HEK293T (cell line): ENCODE measurements at places on chromosomes 2 and 18.

- no peak for DNase-seq
Observed at GRCh38 chr2:8452296-8452695, 229.6 kb upstream of the ID2 start.

GRCh38 chr2:162887902-162888301, 49.3 kb upstream of the KCNH7 start:
- no peak for DNase-seq

- DNase-seq, result no peak
Observed at GRCh38 chr2:181421464-181421863, 35.7 kb upstream of the ITGA4 start.

DNA sequence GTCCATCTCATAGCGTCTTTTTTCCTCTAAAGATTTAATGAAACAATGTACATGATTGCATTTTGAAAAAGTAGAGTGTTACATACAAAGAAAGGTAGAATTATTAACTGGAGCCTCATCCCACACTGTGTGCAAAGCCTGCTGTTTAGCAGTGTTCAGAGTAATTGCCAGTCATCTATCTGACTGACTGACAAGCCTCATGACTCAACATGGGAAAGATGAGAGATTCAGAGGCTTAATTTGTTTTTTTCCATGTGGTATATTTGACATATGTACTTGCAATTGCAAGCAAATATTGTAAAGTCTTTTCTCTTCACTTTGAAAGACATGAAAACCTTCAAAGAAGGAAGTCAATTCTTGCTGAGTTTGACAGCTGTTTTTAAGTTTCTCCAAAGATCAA, 14.7 kb downstream of the PCARE start:
- no peak for DNase-seq

DNA sequence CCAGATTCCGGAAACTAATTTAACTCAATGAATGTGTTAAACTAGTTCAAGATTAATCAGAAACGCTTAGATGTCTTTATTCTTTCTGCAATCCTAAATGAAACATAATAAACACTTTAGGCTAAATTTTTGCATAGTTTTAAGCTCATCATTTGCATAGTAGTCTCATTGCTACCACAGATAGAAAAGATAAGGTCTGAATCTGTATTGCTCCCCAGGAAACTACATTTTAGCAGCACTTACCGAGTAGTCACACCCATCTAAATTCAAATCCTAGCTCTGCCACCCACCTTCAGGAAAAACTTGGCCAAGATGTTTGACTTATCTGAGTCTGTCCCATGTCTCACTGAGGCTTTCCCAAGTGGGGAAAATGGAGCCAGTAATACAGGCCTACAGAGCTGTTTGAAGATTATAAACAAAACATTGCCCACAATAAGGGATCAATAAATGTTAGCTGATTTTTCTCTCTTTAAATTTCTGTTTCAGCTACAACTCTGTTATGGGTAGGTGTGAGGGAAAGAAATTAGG, 87.0 kb downstream of the GALNT3 start:
- no peak for DNase-seq

GRCh38 chr2:126655500-126656430, at the start of gene GYPC:
TSS of gene GYPC (plus strand) at chr2:126656158. CDS start at chr2:126656264, 106 bp downstream.
- DNase-seq, result peak; percentile 18

GRCh38 chr2:127859712-127860085, 1.7 kb upstream of the POLR2D start:
- peak; percentile 46 for DNase-seq

- DNase-seq, result no peak
Observed at GRCh38 chr2:119338826-119339561, 27.6 kb downstream of the C2orf76 start.

GRCh38 chr2:9971890-9972289, 20.4 kb downstream of the GRHL1 start:
- no peak for DNase-seq

GRCh38 chr2:19774805-19775176, 127.0 kb downstream of the TTC32 start:
- peak; percentile 56 for DNase-seq

DNA sequence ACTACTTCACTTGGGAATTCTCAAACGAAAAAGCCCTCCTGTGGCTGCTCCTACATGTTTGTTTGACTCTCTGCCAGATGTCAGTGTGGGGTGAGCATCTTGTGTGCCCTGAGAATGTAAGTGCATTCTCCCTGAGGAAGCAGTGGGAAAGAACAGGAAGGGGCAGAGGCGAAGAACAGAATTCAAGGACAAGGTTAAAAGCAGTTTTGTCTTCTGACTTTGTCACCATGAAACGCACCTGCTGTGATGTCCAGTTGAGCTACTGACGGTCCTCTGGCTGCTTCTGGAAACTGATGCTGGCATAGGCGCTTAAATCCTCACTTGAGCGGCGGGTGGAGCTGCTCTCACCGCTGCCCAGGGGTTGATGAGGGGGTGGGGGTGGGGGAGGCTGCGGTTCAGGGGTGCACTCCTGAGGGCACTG, 4.9 kb downstream of the IRS1 start:
- DNase-seq, result no peak

GRCh38 chr2:126664639-126665038, 8.7 kb downstream of the GYPC start:
- no peak for DNase-seq

DNA sequence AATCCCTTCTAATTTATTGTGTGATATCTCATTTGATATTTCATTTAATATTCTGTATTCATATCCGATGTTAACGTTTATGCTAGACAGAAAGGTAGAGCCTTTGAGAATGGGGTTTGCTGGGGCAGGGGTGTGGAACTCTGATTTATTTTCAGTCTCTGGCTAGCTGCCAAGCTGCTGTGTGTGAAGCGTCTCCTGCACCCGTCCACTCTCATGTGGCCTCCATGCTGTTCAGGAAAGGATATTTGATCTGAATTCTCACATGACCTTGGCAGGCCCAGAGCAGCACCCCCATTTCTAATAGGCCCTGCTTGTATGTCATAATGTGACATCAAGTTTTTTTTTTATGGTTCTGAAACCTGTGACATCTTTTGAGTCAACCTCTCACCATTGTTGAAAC, 1.6 kb downstream of the IL1R1 start:
- DNase-seq, result no peak

DNA sequence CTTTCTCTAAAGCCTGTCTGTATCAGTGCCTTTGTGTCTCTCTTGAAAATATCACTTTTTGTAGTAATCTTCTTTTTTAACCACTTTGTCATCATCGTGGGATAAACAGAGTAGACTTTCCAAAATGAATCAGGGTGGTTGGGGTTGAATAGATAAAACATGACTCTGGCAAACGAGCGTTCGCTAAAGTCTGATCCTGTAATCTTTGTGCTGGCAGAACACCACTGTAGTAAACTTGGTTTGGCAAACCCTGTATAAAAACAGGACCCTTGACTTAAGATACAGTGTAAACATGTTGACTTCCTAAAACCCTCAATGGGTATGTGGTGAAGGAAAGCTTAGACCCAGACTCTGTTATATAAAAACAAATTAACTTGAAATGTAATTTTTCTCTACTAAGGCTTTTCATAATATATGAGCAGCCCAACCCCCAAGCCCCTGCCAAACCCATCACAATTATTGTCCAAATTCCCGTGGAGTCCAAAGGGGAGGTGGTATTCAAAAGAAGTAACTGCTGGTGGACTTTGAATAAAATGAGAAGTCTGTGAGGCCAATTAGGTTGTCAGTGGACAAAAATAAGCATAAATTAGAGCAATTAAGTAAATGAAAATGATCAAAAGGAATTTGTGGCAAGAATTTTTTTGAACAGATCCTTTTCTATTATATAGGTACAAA, 52.2 kb downstream of the COLEC12 start:
- DNase-seq, result no peak

- DNase-seq, result no peak
Observed at GRCh38 chr2:120631236-120631635, 104.4 kb upstream of the GLI2 start.

GRCh38 chr2:198695879-198696278, 761.9 kb downstream of the SATB2 start:
- DNase-seq, result no peak

DNA sequence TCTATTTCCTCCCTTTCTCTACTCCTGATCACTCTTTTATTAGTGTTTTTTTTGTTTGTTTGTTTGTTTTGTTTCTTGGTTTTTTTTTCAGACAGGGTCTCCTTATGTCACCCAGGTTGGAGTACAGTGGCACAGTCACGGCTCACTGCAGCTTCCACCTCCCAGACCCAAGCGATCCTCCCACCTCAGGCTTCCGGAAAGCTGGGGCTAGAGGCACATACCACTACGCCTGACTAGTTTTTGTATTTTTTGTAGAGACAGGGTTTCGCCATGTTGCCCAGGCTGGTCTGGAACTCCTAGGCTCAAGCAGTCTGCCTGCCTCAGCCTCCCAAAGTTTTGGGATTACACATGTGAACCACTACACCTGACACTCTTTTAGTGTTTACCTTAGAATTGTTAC, 122.3 kb downstream of the ATL2 start:
- DNase-seq, result no peak

- no peak for DNase-seq
Observed at GRCh38 chr2:124289615-124290014, 264.5 kb downstream of the CNTNAP5 start.

DNA sequence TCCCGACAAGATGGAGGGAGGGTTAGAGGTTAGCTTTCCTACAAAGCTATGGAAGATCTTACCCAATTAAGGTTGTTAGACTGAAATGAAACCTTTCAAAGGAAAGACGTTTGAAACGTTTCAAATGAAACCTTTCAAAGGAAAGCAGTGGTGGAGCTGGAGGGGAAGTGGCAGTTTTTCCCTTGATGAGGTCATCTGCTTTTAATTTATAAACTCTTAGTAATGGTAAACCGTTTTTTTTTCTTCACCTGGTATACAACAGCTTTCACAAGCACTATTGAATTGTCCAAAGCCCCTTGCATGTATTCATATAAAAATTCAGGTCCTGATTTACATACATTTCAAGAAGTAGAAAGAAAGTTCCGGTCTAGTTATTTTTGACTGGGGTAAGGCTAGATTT, 7.4 kb downstream of the PMAIP1 start:
- DNase-seq, result no peak

DNA sequence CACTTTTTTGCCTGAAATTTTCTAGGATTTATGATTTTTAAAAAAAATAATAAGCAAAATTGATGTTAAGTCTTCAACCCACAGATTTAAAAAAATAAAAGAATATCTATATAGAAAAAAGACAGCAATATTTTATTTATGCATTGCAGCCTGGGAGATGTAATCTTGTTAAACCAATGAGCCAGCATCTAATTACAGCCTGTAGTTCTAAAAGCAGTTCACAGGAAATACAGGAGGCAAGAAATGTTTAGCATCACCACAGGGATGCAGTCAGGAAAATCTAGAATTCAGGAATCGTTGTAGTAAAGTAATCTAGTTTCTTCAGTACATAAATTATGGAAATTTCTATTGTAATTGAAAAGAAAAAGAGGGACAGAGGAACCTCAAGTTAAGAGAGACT, 17.2 kb downstream of the UGGT1 start:
- DNase-seq, result no peak

GRCh38 chr2:222042666-222043065, 256.1 kb downstream of the PAX3 start:
- DNase-seq, result no peak

- no peak for DNase-seq
Observed at GRCh38 chr2:68388358-68388757, 23.3 kb downstream of the PLEK start.

GRCh38 chr2:79612999-79613398, 100.1 kb downstream of the CTNNA2 start:
- DNase-seq, result no peak

DNA sequence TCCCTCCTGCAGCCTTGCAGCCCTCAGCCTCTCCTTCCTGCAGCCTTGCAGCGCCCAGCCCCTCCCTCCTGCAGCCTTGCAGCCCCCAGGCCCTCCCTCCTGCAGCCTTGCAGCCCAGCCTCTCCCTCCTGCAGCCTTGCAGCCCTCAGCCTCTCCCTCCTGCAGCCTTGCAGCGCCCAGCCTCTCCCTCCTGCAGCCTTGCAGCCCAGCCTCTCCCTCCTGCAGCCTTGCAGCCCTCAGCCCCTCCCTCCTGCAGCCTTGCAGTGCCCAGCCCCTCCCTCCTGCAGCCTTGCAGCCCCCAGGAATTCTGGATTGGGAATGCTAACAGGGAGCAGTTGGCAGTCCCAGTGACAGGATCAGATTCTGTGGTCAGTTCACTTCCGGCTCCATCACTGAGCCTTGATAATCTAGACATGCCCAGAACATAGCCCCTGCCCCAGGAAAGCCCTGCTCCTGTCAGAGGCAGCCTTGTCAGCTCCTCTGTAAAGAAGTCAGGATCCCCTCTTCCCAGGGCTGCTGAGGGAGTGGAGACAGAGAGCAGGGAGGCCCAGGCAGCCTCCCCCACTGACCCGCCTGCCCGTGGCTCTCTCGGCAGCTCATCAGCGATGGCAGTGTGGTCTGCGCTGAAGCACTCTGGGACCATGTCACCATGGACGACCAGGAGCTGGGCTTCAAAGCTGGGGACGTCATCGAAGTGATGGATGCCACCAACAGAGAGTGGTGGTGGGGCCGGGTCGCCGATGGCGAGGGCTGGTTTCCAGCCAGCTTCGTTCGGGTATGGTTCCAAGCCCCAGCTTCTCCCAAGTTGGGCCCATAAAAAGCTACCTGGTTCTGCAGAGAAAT, 54.8 kb downstream of the FAM168B start:
- DNase-seq, result no peak

- DNase-seq, result no peak
Observed at GRCh38 chr2:231344851-231345250, 50.7 kb upstream of the B3GNT7 start.

- no peak for DNase-seq
Observed at GRCh38 chr2:3610415-3610814, 15.5 kb downstream of the COLEC11 start.

- peak; percentile 24 for DNase-seq
Observed at GRCh38 chr2:235594041-235594440, 100.2 kb downstream of the AGAP1 start.

DNA sequence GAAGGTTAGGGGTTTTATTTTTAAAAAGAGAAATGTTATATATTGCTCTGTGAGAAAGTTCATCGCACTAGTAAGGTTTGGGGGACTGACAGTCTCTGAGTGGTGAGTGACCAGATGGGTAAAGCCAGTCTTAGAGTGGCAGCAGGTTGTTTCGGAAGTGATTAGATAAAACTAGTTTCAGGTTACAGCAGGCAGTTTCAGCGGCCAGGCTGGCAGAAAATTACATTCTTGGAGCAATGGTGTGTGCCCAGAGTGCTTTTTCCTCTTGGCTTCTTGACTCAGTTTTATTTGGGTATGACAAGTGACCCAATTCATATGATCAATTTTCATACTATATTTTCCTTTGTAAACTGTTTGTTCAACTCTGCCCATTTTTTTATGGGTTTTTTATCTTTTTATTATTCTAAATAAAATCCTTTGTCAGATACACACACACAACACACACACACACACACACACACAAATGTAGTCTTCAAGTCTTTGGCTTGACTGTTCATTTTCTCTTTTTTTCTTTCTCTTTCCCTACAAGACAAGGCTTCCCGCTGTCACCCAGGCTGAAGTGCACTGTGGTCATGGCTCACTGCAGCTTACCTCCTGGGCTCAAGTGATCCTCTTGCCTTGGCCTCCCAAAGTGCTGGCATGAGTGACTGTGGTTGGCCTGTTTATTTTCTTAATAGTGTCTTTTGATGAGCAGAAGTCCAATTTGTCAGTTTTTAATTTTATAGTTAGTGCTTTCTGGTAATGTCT, 30.9 kb downstream of the RALBP1 start:
- DNase-seq, result no peak

- DNase-seq, result no peak
Observed at GRCh38 chr18:13597068-13597467, 129.3 kb downstream of the FAM210A start.
